ENCODE measurements at places on chromosomes 5 and 9. TPM values are rescaled to one million over a fixed set of nuclear protein-coding genes. Genes with fewer than 3 reads are reported as not detected.
A peak's percentile ranks its signal among the peaks of the same experiment; 100 is the strongest.

MARCOL gene
- total RNA-seq = not detected

GOLM1 gene
- total RNA-seq = 44.4 TPM

SMIM32 gene
- 0.81 TPM for total RNA-seq

PSAT1 gene
- total RNA-seq = 29.1 TPM

CARD9 gene
- 0.46 TPM for total RNA-seq

ENTREP1 gene
- 176 TPM for total RNA-seq

FCN2 gene
- total RNA-seq = not detected

SLC4A9 gene
- total RNA-seq = not detected

FOXD4L3 gene
- 0.21 TPM for total RNA-seq

DNA sequence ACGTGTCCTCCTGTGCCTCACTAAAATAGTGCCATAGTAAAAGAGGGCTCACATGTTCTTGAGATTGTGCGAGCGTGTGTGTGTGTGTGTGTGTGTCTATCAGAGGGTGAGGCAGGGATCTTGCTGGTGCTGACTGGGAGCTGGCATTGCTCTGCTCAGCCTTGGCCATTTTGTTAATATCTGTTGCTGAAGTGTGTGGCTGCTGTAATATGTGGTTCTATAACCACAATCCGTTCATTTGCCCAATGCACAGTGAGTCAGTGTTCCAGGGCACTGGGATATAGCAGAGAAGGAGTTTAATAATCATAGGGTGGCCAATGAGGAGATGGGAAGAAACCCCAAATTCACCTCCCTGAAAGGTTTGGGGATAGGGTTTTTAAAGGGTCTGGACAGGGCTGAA is 61.3 kb downstream of the RASGRF2 start:
- no peak for DNase-seq

DNA sequence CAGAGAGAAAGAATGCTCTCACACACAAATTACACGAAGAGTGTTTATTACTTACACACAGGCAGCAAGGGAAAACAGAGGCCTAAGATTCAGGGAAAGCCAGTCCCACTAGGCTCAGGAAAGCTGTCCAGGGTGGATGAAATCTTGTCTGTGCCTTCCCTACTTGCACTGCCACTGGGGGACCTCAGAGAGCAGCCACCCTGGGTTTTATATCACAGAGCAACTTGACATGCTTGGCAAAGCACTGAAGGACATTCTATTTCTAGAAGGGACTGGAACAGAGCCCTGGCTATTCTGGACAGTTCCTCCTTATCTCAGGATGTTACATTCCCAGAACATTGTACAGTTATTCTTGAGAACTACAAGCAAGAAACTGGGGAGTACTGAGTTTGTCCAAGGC is 7.5 kb upstream of the PRSS3 start:
- peak; percentile 23 for DNase-seq

DNA sequence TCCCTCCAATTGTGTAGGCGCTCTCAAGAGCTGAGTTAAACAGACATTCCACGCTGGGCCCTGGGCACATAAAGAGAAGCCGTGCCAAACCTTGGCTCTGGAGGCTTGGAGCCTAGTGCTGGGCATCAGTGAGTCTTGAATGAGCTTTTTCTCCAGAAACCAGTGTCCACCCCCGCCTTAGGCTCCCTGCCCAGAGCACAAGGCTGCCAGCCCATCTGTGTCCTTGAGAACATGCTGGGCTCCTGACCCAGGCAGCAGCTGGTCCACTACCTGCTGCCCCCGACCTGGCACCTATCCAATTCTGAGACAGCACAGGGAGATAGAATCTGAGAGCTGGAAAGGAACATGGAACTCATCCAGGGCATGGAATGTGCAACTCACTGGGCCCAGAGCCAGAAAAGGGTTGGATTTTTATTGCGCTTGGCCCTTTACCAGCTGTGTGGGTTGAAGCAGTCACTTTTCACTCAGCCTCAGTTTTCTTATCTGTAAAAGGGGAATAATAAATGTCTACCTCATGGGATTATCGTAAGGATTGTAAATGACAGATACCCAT is 92.4 kb upstream of the CPLX2 start:
- DNase-seq = peak; percentile 28

- DNase-seq = peak; percentile 3
These were observed 41.1 kb downstream of the ISOC1 start for GRCh38 chr5:129135633-129136032.

DNA sequence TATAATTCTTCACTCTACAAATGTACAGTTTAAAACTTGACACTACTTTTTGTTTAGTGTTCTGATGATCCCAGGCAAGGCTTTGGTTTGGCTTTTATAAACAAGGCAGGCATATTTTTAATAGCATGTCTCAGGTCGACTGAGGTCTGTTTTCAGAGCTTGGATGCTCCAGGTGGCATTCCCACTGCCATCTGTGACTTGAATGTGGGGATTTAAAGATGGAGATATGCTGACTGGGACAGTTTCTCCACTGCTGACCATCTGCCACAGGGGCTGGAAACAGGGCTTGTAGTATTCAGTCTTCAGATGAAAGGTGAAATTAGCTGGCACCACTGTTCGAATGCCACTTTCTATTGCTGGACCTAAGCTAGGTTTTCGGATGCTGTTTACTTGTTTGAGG is 1266.2 kb upstream of the CDH18 start:
- DNase-seq = no peak

DNA sequence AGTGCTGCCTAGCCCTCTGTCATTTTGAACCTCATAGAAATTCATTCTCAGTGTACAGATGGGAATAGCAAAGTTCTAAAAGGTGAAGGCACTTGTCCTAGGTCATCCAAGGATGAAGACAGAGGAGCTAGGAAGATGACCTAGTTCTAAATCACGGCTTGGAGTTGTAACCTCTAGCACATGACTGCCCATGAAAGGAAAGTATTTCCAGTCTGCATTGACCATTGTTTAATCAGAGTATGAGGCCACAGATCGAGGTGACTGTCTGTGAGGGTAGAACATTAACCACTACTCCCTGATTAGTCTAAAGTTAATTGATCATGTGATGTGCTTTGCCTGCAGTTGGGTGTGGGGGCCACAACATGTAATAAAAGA is 674 bp upstream of the TNFSF15 start:
- DNase-seq = no peak

- peak; percentile 5 for DNase-seq
These were observed 1.3 kb downstream of the GNG10 start for GRCh38 chr9:111662576-111663300.

GRCh38 chr5:141839015-141839513 is 39.1 kb downstream of the PCDH1 start:
- DNase-seq = no peak

DNA sequence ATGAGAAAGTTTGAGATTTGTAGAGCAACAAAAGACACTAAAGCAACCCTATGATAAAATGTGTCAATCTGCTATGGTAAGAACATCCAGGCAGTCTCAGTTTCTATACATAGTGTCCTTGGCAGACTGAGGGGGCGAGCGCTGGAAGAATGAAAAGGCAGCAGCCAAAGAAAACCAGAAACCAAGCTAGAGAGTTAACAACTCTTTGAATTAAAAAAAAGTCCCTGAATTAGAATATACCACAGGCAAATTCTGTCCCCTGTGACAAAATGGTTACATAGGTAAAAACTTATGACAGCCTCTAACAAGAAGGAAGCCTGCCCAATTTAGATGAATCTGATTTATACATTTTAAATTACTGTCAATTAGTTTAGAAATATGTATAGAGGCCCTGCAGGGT is 106.7 kb downstream of the OXCT1 start:
- no peak for DNase-seq

- DNase-seq = no peak
These were observed 10.6 kb upstream of the PRLR start for GRCh38 chr5:35240892-35241291.

- no peak for DNase-seq
These were observed 104.6 kb upstream of the SARDH start for GRCh38 chr9:133842721-133843227.

GRCh38 chr5:179680014-179680779 is 637 bp downstream of the CBY3 start:
- DNase-seq = no peak

- no peak for DNase-seq
These were observed 23.8 kb upstream of the NPM1 start for GRCh38 chr5:171363846-171364245.

- no peak for DNase-seq
These were observed 17.4 kb downstream of the NRG2 start for GRCh38 chr5:140025736-140026135.

Data from cardiac muscle cell (in vitro differentiated cells and primary cell).